ENCODE measurements at places on chromosomes 6 and 20.
A peak's percentile ranks its signal among the peaks of the same experiment; 100 is the strongest.

DNA sequence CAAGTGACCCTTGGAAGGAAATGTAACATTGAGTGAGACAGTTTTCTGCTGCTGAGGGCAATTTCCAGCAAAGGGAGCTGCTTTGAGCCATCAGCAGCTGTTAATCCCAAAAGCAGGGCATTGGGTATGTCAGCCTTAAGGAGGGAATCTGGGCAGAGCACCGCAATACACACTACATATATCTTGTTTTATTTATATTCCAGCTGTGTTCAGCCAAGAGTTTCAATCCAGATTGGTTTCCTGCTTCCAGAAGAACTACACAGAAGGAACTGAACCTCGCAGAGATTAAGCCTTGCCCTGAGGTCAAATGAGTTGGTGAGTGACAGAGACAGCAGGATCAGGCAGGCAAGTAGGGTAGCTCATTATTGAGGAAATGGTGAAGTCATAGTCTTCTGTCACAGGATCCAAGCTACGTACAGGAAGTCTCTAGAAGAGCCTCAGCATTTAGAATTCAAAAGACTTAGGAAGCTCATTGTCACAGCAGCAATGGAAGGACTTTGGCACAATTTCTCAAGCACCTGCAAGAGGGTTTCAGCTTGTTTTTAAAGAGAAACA lies 109.9 kb upstream of the HEY2 start:
- no peak for DNase-seq

DNA sequence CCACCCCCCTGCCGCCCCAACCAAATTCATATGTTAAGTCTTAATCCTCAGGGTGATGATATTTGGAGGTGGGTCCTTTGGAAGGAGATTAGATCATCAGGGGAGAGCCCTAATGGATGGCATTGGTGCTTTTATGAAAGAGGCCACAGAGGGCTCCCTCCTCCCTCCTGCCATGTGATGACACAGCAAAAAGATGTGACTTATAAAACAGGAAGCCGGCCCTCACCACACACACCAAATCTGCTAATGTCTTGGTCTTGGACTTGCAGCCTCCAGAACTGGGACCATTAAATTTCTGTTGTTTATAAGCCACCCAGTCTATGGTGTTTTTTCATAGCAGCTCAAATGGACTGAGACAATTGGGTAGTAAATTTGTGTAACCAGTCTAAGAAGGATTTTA lies 176.3 kb downstream of the ADGRG6 start:
- DNase-seq: no peak

DNA sequence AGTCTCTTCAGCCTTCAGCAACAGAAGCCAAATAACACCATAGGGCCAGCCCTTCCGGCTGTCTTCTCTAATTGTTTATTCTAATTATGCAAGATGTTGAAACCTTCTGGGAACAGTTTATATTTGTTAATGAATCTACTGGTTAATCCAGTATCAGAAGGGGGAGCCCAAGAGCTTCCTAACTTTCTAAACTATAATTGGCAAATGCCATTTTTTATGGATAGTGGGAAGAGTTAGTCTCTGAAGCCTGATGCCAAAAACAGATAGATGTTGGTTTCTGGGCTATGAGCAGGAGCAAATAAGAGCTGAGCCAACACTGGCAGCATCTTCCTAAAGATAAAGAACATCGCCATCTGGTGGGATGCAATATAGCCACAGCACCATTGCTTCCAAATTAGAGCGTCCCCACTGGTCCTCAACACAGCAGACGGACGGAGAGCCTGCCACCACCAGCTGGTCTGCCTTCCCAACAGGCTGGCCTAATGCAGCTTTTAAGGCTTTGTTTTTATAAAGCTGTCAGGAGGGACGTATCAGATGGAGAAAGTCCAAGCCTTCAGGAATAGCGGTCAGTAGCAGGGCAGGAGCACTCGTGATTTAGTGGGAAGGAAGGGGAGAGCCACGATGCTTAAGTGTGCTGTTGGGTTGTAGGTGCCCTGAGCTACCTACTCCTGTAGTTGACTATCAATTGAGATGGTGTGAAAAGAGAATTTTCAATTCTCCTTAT lies 118.8 kb downstream of the RALGAPA2 start:
- no peak for DNase-seq

DNA sequence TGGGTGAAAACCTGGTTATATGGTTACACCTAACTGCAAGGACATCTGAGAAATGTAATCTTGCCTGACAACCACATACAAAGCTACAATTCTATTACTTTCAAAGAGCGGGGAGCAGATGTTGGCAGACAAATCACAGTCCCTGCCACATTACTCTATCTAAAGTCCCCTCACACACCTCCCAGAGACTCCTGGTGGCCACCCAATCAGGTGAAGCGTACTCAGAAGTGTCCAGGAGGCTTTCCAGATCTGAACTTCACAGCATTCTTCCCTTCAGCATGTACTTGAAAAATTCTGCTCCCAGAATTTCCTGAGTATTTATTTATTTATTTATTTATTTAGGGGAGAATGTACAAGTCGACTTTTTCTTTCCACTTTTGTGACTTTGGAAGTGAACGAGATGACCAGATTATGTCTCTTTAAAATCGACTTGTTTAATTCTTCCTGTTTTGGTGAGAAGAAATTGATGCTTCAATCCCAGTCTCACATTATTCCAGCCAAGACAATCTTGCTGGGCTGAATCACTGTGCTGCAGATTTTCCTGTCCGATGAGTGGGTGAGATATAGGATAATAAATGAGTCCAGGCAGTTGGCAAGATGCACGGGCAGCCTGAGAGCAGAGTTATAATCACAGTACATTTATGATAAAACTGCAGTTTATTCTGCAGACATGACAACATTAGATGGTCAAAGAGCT lies 46.9 kb upstream of the POPDC3 start:
- DNase-seq: no peak

GRCh38 chr20:50734730-50735679 lies 3.6 kb downstream of the PARD6B start:
- no peak for DNase-seq

DNA sequence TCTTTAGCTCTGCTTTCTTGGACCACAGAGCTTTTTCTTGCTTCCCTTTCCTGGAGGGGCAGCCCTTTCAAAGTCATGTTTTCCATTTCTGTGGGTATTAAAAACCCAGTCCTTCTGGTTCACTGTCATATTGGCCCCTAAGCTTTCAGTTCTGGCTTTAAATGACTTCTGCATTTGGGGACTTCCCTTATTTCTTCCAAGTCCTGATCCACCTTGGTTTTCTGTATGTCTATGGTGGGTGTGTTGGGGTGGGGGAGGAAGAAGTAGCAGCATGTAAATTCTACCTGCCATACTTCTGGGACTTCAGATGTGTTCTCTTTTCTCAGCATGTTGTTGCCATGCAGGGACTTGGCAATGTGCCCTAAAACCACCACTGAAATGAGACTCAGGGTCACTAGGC lies 77.1 kb upstream of the EMILIN3 start:
- no peak for DNase-seq

GRCh38 chr6:32074996-32075532 lies 34.1 kb downstream of the TNXB start:
- DNase-seq: no peak

DNA sequence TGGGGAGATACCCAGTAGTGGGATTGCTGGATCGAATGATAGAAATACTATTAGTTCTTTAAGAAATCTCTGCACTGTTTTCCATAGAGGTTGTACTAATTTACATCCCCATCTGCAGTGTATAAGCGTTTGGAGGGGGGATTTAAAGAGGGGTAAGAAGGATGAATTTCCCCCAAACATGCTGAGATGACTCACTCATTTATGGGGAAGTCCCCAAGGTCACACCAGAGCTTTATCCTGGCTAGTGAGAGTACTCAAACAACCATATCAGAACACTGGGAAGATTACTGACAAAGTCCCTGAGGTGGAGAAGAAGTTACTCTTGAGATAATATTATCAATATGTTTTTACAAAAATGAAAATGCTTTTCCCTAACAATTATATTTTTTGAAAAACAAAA lies 44.0 kb downstream of the ROS1 start:
- DNase-seq: no peak

DNA sequence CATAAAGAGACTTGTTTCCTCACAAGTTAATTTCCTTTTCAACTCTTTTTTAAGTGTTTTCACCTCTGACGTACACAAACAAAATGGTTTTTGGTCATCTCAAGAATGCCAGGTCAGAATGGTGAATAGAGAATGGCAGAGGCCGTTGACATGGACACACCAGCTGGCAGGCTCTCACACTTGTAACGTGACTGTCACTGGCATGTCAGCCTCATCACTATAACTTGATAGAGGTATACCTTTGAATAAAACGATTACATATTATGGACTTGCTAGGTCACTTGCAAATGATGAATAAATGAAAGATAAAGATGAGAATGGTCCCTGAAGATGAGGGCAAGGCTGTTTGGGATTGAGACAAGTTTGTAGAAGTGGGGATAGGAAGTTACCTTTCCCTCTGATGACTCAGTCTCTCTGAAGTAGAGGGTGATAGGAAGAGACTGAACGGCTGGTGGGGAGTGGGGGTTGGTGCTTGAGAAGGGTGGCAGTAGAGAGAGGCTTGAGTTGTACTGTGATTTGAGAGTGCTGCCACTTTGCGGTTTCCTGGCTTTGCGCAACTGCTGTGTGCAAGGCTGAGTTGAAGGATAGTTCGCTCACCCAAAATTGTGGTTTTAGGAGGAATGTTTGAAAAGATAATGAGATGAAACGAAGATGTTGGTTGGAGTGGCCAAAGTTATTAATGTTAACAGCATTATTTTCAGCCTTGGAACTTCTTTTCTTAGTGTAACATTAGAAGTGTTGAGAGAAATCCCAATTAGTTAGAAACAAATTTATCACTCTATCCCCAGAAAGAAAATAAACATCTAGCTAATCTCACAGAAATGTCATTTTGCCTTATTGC lies 30.3 kb downstream of the TBPL1 start:
- DNase-seq: peak; percentile 8

- DNase-seq: no peak
Observed at GRCh38 chr6:89888138-89888514, 6.1 kb upstream of the GJA10 start.

- no peak for DNase-seq
Observed at GRCh38 chr6:115467726-115468125, 593.0 kb downstream of the FRK start.

DNA sequence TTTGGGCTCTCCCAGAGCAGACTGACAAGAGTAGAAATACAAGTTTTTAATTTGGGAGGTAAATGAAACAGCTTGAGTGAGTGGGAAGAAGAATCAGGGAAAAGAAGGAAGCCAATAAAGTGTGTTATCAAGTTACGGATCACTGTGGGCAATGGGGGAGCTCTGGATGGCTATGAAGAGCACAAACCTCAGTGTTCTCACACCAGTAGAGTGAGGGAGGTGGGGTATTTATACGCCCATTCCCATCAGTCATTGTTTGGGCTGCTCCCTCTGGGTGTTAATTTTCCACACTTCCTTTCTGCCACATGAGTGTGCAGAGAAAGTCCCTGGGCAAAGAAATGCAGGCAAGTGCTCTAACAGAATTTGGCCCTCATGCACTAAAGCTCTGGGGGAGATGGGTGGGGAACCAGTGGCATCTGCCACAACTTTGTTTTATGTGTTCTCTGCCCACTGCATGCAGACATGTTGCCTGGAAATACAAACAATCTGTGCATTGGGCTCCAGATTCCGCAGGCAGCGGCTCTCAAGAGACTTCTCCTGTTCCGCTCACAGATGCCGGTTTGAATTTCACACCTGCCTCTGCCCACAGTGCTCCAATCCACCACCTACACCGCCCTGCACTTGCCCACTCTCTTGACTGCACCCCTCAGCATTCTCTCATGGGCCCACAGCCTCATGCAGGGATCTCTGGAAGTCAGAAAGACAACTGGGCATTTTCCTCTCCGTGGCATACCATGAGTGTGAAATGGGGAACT lies 211.1 kb upstream of the RNF24 start:
- no peak for DNase-seq

DNA sequence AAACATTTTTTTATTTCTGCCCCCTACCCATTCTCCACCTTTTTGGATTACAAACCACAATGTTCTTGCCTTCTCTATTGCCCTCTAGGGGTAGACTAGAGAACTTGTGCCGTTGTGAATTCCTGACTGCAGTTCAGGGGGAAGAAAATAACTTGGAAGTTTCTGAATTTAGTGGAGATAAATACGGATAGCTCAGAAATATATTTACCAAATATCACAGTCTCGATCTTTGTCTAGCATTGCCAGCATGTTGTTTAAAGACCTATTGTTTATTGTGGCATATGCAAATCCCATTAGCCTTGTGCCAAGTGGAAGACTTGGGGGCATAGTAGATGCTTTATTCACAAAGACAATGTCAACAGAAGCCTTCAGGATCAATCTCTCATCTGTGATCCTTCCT lies 154.1 kb upstream of the MMS22L start:
- DNase-seq: no peak

GRCh38 chr6:82861121-82861520 lies 204.5 kb downstream of the UBE3D start:
- DNase-seq: no peak

DNA sequence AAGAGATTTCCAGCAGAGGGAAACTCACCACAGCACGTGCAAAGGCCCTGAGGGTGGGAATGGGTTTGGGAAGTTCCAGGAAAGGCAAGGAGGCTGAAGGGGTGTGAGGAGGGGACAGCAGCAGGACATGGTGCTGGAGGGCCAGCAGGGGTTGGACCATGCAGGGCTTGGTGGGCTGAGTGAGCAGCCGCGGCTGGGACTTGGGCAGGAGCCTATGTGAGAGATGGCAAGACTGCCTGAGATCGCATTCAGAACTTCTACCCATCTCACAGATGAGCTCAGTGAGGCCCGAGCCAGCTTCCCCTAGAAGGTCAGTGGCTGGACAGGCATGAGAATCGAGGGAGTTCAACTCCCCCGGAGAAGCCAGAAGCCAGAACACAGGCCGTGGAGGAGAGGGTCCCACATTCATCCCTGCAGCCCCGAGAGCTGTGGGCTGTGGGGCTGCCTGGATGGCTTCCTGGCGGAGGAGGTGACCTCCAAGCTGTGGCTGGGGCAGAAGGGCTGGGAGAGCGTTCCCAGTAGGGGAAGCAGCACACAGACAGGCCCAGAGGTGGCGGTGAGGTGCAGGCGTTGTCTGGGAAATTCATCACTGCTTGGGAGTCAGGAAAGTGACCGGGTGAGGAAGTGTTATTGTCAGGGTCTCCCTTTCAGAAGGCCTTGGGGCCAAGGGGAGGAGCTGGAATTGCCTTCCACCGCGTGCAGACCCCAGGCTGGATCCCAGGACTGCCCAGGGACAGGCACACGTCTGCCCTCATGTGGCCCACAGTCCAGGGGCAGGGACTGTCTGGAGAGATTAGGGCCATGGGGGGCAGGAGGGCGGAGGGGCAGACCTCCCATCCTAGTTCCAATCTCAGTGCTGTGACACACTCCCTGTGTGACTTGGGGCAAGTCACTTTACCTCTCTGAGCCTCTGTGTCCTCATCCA lies 103.8 kb downstream of the CEBPB start:
- DNase-seq: no peak

DNA sequence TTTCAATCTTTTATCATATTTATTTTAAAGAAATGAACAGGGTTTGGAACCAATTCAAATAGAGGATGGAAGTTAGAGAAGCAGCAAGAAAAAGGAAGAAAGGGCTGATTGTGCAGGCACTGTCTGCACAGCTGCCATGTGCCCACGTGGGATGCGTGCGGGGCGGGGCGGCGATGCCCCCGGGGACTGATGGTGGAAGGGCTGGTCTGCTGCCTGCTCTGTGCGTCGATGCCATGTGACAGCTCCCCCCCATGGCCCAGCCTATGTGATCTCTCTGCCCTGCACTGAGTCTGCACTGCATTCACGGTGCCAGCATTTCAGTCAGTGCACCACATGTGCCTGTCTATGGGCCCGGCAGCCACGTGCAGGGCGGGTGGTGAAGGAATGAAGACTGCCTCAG lies 96.4 kb downstream of the IRF4 start:
- no peak for DNase-seq
